HepG2 (cell line): ENCODE measurements at places on chromosomes 4 and X. TPM values are rescaled to one million over a fixed set of nuclear protein-coding genes. Genes with fewer than 3 reads are reported as not detected.

- DNase-seq, result no peak
These were observed 136.9 kb downstream of the MGST2 start for GRCh38 chr4:139802488-139802887.

GRCh38 chr4:122703868-122704267, 28.6 kb upstream of the BBS12 start:
- no peak for DNase-seq

The SSX4 gene
- not detected in 2 replicates for total RNA-seq

- no peak for DNase-seq
These were observed 2.1 kb downstream of the SEL1L3 start for GRCh38 chr4:25860586-25861279.

DNA sequence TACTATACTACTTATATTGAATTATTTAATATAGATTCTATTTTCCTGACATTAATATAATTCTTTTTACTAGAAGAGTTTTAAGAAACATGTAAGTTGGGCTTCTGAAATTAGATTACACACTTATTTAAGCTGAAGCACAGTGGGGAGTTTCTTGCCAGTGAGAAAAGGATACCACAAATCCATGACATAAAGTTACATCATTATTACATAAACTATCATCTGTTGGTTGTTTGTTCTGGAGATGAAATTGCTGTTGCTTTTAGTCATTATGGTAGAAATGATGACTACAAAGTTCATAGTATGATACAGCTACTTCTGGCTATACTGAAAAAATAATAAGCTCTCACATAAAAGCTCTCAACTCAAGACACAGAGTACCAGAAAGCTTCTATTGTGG, 880.4 kb downstream of the PCDH18 start:
- no peak for DNase-seq

The TMEM33 gene
- 51.6 and 66.6 TPM in 2 replicates for total RNA-seq

DNA sequence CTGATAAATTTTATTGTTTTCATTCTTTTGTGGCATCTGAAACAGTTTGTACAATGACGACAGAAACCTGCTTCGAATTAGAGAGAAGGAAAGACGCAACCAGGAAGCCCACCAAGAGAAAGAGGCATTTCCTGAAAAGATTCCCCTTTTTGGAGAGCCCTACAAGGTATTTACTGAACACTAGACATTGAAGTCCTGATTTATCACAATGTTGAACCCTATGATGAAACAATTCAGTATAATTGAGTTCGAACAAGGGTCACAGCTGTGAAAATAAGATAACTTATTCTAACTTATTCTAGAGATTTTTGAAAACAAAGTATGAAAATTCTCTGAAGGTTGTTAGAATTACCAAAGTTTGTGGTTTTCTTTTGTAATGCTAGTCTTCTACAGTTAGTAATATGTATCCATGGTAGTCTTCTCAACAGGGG, 111.3 kb downstream of the AFF1 start:
- DNase-seq, result no peak

DNA sequence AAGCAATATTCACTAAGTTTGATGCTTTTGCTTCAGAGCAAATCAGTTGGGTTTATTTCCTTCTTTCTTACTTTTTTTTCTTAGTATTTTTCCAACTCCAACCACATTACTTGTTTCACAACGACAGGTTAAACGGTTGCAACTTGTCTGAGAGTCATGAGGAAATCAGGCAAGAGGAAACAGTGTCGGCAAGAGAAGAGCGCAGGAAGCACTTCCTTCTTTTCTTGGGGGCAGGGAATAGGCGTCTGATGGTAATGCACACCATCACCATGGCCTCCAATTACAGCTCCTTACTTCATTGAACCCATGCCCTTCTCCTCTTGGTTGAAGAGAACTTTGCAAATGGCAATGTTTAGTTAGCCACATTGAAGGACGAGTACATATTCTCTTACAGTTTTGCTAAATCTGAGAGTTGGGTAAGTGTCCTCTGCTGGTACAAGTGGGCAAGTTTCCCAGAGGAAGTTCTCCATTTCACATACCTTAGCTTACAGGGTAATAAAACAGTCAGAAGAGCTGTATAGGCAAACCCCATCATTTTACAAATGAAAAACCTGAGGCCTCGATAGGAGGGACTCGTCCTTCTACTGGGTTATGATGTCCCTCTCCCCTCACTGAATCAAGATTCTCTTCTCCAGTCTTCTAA, 8.3 kb upstream of the CXCL8 start:
- no peak for DNase-seq

GRCh38 chr4:139763672-139764071, 98.1 kb downstream of the MGST2 start:
- no peak for DNase-seq

GRCh38 chr4:173325007-173325736, 9.0 kb downstream of the HMGB2 start:
- no peak for DNase-seq

GRCh38 chr4:155599085-155599484, 67.6 kb upstream of the GUCY1A1 start:
- no peak for DNase-seq

The SMIM31 gene
- total RNA-seq, result not detected in 2 replicates

DNA sequence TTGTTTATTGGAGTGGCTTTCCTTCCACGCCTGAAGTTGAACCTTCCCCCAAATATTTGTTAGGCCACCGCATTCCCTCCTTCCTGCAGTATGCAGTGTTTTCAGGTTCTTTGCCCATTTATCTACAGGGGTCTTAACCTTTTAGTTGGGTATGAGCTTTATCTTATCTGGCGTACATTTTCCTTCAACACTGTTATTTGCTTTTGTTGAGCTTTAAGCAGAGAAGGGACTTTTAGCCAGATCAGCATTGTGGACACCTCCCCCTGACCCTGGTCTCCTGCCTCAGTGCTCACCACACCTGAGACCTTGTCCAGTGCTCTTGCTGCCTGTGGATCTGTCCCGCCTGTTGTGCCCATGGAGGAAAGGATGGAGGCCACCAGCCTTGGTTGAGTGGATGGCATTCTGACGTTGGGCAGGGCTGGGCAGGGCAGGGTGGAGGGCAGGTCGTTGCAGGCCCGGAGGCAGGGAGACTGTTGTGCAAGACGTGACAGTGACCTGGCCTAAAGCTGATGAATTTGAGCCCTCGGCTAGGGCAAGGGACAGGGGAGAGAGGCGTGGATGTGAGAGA, 998 bp upstream of the DUSP9 start:
- peak; percentile 79 for DNase-seq

GRCh38 chr4:180675359-180675650, 1567.9 kb upstream of the TENM3 start:
- no peak for DNase-seq

The COPS4 gene
- 52.5 and 90.4 TPM in 2 replicates for total RNA-seq

The SFRP2 gene
- not detected in 2 replicates for total RNA-seq

GRCh38 chr4:128820671-128821070, 11.2 kb downstream of the JADE1 start:
- DNase-seq, result no peak

The NIPAL1 gene
- total RNA-seq, result 1.4 and 1.6 TPM in 2 replicates

DNA sequence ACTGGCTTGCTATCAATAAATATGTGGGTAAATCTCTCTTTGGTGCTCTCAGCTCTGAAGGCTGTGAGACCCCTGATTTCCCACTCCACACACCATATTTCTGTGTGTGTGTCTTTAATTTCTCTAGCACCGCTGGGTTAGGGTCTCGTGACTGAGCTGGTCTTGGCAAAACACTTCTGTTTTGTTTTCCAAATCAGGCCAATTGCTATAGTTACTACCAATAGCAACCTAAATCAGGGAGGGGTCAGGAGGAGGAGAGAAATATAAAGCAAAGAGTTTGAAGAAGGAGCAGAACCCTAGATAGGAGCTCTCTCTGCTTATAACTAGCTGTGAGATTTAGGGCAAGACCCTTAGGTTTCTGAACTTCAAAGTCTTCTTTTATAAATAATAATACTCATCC, 250.5 kb upstream of the IGFBP7 start:
- no peak for DNase-seq

DNA sequence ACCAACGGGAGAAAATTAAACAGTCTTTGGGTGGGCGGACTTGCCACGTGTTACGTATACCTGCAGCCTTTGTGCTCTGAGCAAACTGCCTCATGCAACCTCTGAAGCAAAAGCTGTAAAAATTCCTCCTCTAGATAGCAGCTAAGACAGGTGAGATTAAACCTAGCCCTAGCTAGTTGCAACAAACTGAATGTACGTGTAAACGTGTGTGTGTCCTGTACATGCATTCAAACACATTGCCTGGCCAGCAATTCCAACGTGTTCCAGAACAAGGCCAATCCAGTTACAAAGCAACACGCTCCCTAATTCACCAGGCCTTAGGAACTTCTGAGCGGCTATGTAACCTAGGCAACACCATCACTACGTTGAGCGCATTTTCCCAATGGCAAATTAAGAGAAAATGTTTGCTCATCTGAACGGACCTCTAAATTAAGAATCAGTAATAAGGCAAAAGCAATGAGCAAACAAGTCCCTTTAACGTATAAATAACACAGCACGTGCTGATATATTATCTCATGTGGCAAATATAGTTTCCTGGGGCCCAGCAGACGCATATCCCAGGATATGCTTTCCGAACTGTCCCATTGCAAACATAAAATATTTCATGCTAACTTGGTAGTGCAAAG, 792 bp downstream of the PPID start:
- peak; percentile 52 for DNase-seq

- DNase-seq, result no peak
These were observed 249.4 kb downstream of the ARHGAP10 start for GRCh38 chr4:147981305-147981704.

GRCh38 chr4:184335520-184335919, 117.8 kb upstream of the ENPP6 start:
- no peak for DNase-seq

GRCh38 chr4:164807611-164808010, 53.7 kb downstream of the SMIM31 start:
- DNase-seq, result peak; percentile 74
